ENCODE measurements at places on chromosomes 5 and 9.

DNA sequence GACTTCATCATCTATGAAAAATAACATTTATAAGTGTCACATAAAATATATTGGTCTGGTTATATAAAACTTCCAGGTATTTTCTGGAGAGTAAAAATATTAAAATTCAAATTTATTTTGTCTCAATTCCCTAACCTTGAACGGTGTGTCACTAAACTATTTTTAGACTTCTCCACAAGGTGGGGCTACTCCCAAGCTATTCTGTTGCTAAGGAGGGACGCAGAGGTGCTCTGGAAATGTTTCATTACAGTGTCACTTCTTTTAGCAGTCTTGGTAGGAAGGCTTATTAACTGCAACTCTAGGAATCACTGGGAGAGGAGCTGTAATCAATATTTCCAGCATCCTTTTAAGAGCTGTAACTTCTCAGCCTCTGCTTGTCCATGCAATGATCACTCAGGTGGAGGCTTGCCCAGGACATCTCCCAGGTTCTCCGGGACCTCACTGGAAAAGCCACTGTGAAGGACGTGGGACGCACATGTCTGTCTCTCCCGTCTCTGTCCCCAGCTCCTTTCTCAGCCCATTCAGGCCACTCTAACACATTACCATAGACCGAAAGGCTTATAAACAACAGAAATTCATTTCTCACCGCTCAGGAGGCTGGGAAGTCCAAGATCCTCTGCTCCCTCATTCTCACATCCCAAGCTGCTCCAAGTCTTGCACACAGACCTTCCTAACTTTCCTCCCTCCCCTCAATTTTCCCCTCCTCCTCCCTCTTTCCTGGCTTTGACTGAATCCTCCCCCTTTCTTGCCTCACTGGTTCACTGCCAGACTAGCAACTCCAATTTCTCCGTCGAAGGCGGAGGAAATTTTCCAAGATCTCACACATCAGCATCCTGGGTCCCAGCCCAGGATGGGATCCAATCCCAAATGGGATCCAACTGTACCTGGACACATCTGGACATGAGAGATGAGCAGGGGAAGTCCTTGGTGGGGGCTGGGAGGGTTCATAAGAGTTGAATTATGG, 32.7 kb upstream of the DNAH5 start:
- H3K4me3 ChIP-seq: no peak overlapping the region
- H3K4me1 ChIP-seq: no peaks in the 10 kb centered on the region
- H3K27ac ChIP-seq: no peak overlapping the region
- no peaks in the 10 kb centered on the region for H3K36me3 ChIP-seq
- no peak for DNase-seq
- H3K27me3 ChIP-seq: no peaks in the 10 kb centered on the region

DNA sequence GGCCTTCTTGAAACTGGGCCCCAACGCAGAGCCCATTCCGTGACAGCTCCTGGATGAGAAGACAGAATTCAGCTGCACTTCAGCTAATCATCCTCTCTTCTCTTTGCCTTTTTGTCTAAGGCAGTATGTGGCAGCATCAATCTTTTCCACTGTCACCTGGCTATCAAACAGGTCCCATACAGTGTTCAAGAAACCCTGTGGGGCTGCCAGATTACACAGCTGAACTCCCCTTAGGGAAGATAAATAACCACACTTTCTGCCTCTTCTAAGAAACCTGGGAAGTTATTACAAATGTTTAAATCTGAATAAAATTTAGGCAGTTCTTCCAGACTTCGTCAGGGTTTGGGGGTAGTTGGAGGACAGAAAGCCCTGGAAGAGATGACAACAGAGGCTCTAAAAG, 61.0 kb downstream of the SPEF2 start:
- no peak overlapping the region for H3K4me3 ChIP-seq
- H3K36me3 ChIP-seq: no peaks in the 10 kb centered on the region
- H3K27me3 ChIP-seq: no peaks in the 10 kb centered on the region
- no peaks in the 10 kb centered on the region for H3K4me1 ChIP-seq
- no peak overlapping the region for H3K27ac ChIP-seq
- no peak for DNase-seq

GRCh38 chr9:108973895-108974294, 39.4 kb downstream of the CTNNAL1 start:
- no peaks in the 10 kb centered on the region for H3K27me3 ChIP-seq
- no peak overlapping the region for H3K27ac ChIP-seq
- H3K36me3 ChIP-seq: peaks cover 3% of the 10 kb centered on the region

- no peaks in the 10 kb centered on the region for H3K27me3 ChIP-seq
- no peak overlapping the region for H3K4me3 ChIP-seq
- no peaks in the 10 kb centered on the region for H3K36me3 ChIP-seq
- DNase-seq: no peak
- H3K4me1 ChIP-seq: peaks cover 25% of the 10 kb centered on the region
Measured at GRCh38 chr5:149428032-149428431, 48.9 kb upstream of the IL17B start.

Data from esophagus squamous epithelium (tissue), 5 donors.